Urinary bladder (tissue), 4 donors: ENCODE measurements at places on chromosomes 7 and 10. TPM values are rescaled to one million over a fixed set of nuclear protein-coding genes. Genes with fewer than 3 reads are reported as not detected.

The CFTR gene
- polyA plus RNA-seq, result 0.05 TPM

The NPFFR1 gene
- 0.01 TPM for polyA plus RNA-seq

The TMEM139 gene
- polyA plus RNA-seq, result 1.2 TPM

The SPACDR gene
- polyA plus RNA-seq, result 0.62 TPM

The KIN gene
- polyA plus RNA-seq, result 8.0 TPM

The NEUROG3 gene
- not detected for polyA plus RNA-seq

The AIMP2 gene
- polyA plus RNA-seq, result 35.6 TPM

The CPEB3 gene
- polyA plus RNA-seq, result 2.3 TPM

The TRIM74 gene
- polyA plus RNA-seq, result 0.41 TPM

The RARRES2 gene
- 400 TPM for polyA plus RNA-seq

The MPP7 gene
- 14.2 TPM for polyA plus RNA-seq

The EGFR gene
- polyA plus RNA-seq, result 16.4 TPM

The AKR1C4 gene
- 0.09 TPM for polyA plus RNA-seq

The FAM221A gene
- polyA plus RNA-seq, result 7.7 TPM

The CAV2 gene
- 86.5 TPM for polyA plus RNA-seq

The CRYGN gene
- polyA plus RNA-seq, result 0.67 TPM

The ZMYND11 gene
- polyA plus RNA-seq, result 87.6 TPM

- DNase-seq, result no peak
Measured at GRCh38 chr7:54541669-54542625, at the start of gene VSTM2A. VSTM2A (plus strand) TSS chr7:54542375; CDS start chr7:54542731, 356 bp downstream.

DNA sequence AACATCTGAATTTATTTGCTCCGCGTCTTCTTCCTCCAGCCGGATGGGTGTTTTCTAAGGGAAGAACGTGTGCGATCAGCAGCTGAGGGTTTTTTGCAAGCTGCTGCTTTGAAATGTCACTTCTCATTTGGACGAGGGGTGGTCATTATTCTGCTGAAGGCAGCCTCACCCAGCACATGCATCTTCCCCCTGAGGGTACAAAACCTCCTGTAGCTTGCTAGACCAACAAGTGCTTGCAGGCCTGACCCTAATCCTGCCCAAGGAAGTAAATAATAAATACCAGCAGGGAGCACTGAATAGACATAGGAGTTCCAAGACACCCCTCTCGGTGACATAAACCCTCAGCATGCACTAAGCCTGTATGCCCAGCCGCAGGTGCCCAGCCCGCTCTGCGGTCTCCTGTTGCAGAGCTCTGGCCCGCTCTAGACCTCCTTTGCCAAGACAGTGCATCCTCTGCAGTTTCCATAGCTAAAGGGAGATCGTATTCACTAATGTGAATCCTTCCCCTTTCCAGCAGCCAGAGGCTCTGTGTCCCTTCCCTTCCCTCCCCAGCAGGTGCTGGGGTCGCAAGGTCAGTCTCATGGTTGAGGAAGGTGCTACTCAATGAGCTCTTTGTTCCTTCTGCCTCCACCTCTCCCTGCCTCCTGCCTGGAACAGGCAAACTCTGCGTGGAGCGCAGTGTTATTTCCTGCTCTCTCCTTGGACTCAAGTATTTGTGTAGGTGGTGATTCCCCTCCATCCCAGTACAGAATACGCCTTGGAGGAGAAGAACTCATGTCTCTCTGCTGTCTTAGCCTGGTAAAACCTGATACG lies 36.6 kb downstream of the SBDS start:
- no peak for DNase-seq

- no peak for DNase-seq
Measured at GRCh38 chr7:97019710-97020225, 4.9 kb downstream of the DLX5 start.

DNA sequence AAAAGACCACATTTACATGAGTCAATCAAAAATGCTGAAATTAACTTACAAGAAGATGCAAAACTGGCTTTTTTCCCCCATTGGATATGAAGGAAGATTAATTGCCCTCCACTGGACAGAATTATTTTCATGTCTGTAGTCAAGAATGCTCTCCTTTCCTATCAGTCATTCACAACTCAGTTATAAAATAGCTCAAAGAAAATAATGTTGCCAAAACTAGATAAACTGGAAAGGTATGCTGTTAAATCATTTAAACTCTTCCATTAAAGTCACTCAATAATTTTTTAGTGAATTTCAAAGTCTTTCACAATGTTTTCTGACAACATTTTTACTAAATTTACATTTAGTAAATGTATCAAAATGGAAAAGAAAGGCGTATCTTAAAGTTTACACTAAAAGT lies 384.5 kb downstream of the HGF start:
- no peak for DNase-seq

DNA sequence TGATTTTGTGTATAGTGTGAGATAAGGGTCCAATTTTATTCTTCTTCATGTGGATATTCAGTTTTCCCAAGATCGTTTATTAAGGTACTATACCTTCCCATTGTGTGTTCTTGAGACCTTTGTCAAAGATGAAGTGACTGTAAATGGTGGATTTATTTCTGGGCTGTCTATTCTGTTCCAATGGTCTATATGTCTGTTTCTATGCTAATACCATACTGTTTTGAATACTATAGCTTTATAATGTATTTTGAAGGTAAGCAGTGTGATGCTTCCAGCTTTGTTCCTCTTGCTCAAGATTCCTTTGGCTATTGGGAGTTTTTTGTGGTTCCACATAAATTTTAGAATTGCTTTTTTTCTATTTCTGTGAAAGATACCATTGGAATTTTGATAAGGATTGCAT lies 8.7 kb upstream of the VWDE start:
- DNase-seq, result no peak

- DNase-seq, result no peak
Measured at GRCh38 chr10:93821051-93821772, 63.5 kb downstream of the LGI1 start.

GRCh38 chr10:72260976-72261783 lies 12.5 kb upstream of the DDIT4 start:
- DNase-seq, result no peak

DNA sequence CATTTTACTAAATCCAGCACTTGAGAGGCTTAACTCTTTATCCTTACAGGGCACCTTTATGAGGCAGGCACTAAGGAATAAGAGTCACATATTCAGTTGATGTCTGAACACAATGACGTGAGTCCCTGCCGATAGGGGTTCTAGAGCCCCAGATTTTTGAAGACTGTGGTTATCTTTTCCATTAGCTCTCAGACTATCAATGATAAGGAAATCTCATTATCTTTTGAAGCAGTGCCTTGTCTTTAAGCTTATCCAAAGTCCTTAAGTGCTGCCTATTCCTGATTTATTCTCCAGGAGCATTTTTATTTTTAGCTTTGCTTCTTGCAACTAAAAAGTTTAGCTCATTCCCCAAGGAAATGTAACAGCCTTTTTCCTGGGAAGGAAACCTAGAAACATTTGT lies 444.1 kb upstream of the LRRN3 start:
- no peak for DNase-seq

- no peak for DNase-seq
Measured at GRCh38 chr7:151688236-151688780, 168.6 kb upstream of the RHEB start.

- no peak for DNase-seq
Measured at GRCh38 chr7:109950256-109950655, 1140.7 kb upstream of the LRRN3 start.

DNA sequence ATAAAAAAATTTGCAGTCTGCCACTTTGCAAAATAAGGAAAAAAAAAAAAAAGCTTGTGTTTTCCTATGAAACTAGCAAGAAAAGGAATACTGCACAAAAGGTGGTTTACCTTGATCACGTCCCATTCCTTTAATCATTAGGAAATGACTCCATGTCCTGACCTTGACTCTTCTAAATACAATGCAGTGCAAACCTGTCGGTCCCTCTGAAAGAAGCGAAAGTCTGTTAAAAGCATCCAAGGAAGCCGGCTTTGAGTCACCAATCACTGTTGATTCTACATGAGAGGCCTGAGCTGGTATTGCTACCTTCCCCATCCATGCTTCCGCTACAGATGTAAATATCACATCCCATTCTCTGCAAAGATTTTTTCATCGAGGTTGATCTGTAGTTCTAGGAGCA lies 652.1 kb downstream of the SDK1 start:
- DNase-seq, result no peak

GRCh38 chr10:59037018-59037389 lies 139.4 kb upstream of the PHYHIPL start:
- DNase-seq, result no peak

DNA sequence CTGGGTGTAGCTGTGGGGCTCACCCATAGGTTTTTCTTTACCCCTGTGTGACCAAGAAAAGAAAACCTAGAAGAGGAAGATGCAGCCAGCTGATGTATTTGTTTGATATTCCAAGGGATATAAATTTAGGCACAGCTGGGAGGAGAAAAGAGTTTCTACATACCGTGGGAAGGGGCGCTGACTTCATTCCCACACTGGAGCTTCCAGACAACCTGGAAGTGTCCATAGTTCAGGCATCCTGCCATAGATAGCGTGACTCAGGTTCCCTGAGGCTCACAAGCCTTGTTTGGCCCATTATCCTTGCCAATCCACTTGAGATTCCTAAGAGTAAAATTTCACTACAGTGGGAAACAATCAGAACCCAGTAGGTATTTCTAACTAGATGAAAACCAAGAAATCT lies 371.7 kb upstream of the NRP1 start:
- DNase-seq, result no peak

GRCh38 chr7:90251304-90251635 lies 6.3 kb downstream of the CFAP69 start:
- DNase-seq, result no peak

- no peak for DNase-seq
Measured at GRCh38 chr10:110492069-110492822, 5.5 kb upstream of the DUSP5 start.

DNA sequence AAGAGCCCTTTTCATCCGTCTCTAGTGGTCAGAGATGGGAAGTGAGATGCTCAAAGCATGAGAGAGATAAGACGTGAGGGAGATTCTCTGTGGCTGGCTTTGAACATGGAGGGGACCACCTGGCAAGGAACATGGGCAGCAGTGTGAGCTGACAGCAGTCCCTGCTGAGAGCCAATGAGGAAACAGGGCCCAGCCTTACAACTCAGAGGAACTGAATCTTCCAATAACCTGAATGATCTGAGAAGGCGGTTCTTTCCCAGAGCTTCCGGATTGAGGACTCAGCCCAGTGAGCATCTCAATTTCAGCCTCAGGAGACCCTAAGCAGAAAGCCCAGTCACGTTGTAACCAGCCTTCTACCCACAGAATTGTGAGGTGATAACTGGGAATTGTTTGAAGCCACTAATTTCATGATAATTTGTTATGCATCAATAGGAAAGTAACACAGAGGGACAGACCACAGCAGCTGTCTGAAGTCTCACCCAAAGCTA lies 33.9 kb upstream of the IKZF1 start:
- DNase-seq, result no peak

DNA sequence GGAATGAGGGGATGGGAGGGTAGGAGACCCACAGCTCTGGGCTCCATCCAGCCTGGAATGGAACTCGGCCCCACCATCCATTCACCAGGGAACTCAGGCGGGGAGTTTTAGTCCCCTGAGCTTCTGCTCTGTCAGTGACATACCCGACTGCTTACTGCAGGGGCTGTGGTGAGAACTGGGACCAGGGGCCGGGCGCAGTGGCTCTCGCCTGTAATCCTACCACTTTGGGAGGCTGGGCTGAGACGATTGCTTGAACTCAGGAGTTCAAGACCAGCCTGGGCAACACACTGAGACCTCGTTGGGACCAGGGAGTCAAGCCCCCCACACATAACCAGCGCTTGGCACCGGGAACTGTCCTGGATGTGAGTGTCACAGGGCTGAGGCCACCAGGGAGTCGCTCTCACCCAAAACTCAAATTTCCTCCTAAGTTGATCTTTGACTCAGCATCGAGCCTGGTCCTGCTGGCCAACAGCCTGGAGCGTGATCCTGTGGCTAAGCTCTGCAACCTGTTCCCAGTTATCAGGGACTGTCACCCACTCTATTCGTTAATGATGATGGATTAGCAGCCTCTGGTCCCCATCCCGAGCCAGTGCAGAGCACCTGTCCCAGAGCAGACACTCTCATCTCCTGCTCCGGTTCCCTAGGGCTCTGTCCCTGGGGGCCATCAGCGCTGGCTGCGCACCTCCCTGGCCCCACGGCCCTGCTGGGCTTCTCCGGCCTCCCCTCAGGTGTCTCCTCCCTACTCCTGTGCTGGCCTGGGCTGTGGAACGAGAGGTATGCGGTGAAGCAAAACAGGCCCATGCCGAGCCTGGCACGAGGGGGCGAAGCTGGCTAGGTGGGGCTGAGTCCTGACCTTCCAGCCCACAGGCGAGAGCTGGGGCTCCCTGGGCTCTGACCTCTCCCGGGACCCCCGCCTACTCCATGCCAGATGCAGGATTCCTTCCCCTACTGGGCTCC lies 902 bp upstream of the CLDN15 start:
- no peak for DNase-seq

DNA sequence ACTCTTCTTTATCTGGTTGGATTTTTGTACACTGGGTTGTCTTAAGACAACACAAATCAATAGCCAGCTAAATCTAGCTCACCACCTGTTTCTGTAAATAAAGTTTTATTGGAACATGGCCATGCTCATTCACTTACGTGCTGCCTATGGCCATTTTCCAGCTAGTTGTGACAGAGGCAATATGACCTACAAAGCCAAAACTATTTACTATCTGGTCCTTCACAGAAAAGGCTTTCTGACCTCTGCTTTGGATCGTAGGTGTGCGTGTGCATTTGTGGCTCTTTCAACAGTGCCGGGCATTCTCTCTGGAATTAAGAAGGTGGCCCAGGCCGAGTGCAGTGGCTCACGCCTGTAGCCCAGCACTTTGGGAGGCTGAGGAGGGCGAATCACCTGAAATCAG lies 45.5 kb downstream of the NRAP start:
- DNase-seq, result no peak

- no peak for DNase-seq
Measured at GRCh38 chr7:116524221-116524608, 621 bp upstream of the CAV1 start.

GRCh38 chr10:23442936-23443335 lies 4.1 kb downstream of the OTUD1 start:
- no peak for DNase-seq

- DNase-seq, result no peak
Measured at GRCh38 chr7:148483515-148484308, 106.9 kb upstream of the C7orf33 start.

GRCh38 chr10:100146875-100147650 lies 38.8 kb downstream of the ERLIN1 start:
- no peak for DNase-seq

- no peak for DNase-seq
Measured at GRCh38 chr10:90813594-90814365, 44.1 kb downstream of the HTR7 start.

GRCh38 chr10:73959484-73960243 lies 38.3 kb upstream of the VCL start:
- DNase-seq, result no peak

GRCh38 chr7:123916240-123916724 lies 8.8 kb upstream of the SPAM1 start:
- DNase-seq, result no peak

GRCh38 chr10:86308056-86308455 lies 58.5 kb downstream of the GRID1 start:
- DNase-seq, result no peak

- DNase-seq, result no peak
Measured at GRCh38 chr10:27838361-27838760, 92.7 kb upstream of the MKX start.
